NCI-H1930 (cell line): ENCODE measurements at places on chromosomes 7 and 10.

DNA sequence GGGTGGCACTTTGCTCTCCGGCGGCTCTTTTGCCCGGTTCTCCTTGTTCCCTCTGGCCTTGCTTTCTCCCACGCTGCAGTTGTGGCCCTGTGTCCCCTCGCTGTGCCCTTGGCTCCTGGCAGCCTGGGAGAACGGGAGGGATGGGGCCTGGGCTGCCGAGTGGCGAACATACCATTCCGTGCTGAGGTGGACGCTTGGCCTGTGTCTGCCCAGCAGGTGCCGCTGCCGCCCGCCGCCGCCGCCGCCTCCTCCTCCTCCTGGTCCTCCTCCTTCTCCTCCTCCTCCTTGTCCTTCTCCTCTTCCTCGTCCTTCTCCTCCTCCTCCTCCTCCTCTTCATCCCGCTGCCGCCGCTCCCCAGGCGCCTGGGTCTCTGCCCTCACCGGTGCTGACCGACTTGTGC lies 36.0 kb downstream of the AGAP3 start:
- DNase-seq = no peak

- no peak for DNase-seq
Observed at GRCh38 chr10:32961895-32962369, 3.9 kb upstream of the ITGB1 start.

DNA sequence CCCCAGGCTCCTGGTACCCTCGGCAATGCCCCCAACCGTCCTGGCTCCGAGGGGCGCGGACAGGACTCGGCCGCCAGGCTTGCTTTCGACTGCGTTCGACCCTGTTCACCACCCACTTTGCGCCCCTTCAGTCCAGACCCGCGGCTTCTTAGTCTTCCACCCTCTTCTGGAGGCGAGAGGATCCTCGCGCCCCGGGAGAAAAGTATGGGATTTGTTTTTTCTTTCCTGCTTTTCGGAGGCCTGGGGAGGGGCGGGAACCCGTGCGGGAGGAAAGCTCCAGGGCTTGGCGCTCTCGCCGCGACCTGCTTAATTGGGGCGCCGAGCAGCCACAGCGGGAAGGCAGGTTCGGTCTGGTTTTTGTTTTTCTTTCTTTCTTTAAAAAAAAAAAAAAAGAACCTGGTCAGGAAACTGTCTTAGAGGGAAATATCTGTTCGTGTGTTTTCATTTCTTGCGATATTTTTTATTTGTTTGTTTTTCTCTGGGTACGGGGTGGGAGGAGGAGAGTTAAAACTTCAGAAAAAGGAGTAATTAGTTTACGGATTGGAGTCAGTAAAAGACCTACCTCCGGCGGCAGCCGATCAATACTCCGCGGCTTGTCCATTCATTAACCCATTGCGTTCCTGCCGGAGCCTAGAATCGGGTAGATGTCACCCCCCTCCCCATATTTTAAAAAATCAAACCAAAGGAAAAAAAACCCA lies 1.6 kb downstream of the EMX2 start:
- DNase-seq = no peak

GRCh38 chr7:79403451-79403850 lies 50.0 kb downstream of the MAGI2 start:
- DNase-seq = no peak
